ENCODE measurements at places on chromosomes 3 and 15. TPM values are rescaled to one million over a fixed set of nuclear protein-coding genes. Genes with fewer than 3 reads are reported as not detected.

DNA sequence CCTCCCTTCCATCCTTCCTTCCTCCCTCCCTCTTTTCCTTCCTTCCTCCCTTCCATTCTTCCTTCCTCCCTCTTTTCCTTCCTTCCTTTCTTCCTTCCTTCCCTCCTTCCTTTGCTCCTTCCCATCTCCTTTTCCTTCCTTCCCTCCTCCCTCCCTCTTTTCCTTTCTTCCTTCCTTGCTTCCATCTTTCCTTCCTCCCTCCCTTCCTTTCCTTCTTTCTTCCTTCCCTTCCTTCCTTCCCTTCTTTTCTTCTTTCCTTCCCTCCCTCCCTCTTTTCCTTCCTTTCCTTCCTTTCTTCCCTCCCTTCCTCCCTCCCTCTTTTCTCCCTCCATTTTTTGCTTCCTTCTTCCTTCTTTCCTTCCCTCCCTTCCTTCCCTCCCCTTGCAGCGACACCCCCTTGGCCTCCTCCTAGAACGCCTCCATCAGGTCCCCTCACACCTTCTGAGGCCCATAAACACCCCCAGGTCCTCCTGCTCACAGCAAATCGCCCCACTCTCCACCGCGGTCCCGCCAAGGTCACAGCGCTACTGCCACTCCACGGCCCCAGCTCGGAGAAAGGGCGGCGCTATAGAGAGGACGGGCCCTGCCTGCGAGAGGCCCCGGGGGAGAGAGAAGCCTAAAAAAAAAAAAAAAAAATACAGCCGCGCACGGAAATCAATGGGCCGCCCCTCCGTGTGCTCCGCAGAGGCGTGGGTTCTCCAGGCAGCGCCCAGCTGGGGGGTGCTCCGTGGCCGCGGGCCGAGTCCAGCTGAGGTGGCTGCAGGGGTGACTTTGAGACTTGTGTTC is 328.2 kb downstream of the OCA2 start:
- DNase-seq = no peak
- H3K27ac ChIP-seq = no peak overlapping the region
- H3K27me3 ChIP-seq = no peaks in the 10 kb centered on the region
- H3K4me3 ChIP-seq = no peak overlapping the region
- H3K4me1 ChIP-seq = no peaks in the 10 kb centered on the region

- H3K36me3 ChIP-seq = no peaks in the 10 kb centered on the region
- H3K27ac ChIP-seq = no peak overlapping the region
- H3K27me3 ChIP-seq = no peaks in the 10 kb centered on the region
- no peak for DNase-seq
Observed at GRCh38 chr3:126422571-126423091, 27.9 kb downstream of the CFAP100 start.

- H3K4me1 ChIP-seq = no peaks in the 10 kb centered on the region
- H3K27me3 ChIP-seq = no peaks in the 10 kb centered on the region
- no peak overlapping the region for H3K4me3 ChIP-seq
- H3K36me3 ChIP-seq = no peaks in the 10 kb centered on the region
Observed at GRCh38 chr3:105967117-105967516, 98.3 kb upstream of the CBLB start.

- H3K4me3 ChIP-seq = no peak overlapping the region
- peak overlapping the region; percentile 46 for H3K27ac ChIP-seq
- no peaks in the 10 kb centered on the region for H3K36me3 ChIP-seq
Observed at GRCh38 chr15:29832709-29833108, 10.4 kb upstream of the TJP1 start.

DNA sequence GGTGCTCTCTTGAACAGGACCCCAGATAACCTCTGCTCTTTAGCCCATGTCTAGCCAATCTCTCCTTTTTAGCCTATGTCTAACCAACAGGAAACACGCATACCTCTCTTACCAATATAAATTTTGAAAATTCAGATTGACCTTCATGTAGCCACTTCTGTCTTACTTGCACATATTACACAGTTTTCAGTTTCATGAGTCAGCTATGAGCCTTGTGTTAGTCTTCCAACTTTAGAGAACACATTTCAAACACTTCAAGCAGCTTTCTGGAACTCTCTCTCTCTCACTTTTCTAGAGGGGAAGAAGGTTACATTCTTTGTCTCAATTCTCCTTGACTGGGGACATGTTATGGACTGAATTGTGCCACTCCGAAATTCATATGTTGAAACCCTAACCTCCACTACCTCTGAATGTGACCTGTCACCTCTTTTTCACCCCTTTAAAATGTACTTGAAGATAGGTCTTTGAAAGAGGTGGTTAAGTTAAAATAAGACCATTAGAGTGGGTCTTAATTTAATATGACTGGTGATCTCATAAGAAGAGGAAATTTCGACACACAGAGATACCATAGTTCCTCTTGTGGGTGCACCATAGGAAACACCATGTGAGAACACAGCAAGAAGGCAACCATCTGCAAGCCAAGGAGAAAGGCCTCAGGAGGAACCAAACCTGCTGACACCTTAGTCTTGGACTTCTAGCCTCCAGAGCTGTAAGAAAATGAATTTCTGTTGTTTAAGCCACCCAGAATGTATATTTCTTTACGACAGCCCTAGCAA is 480.3 kb upstream of the ALCAM start:
- H3K36me3 ChIP-seq = no peaks in the 10 kb centered on the region
- no peak overlapping the region for H3K27ac ChIP-seq
- no peak overlapping the region for H3K4me3 ChIP-seq
- H3K4me1 ChIP-seq = no peaks in the 10 kb centered on the region

DNA sequence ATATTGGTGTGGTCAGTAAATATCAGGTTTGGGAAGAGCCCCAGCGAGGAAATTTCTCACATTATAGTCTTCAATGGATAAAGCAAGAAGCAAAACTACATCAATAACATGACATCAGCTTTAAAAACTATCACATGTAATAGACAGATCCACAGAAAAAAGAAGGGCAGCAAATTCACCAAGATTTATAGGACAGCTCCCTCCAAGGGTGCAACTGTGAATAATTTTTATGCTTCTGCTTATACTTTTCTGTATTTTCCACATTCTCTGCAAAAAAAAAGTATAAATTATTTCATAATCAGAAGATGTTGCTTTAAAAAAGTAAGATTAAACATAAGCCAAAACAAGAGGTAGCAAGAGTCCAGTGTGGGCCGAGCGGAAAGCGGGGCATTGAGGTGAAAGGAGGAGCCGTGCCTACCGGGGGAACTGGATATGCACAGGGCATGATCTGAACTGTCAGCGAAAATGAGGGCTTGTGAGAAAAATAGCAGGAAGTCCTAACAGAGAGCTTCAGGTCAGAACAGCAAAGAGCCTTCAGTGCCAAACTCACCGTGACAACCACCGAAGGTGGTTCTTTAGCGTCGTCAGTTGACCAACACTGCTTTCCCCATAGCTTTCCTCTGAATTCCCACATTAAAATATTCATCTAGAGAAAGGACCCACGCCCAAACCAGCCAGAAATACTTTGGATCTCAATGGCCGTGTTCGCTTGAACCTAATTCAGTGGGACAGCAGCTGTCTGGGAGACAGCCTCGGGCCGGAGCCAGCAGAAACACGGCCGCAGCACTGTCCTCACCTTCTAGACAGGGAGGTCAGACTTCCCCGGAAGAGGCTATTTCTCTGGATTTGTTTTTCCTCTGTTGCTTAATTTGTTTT is 59.8 kb downstream of the FAM174B start:
- no peak overlapping the region for H3K27ac ChIP-seq
- no peak for DNase-seq
- H3K4me3 ChIP-seq = no peak overlapping the region

GRCh38 chr3:147832611-147833010 is 423.4 kb downstream of the ZIC1 start:
- no peak for DNase-seq
- no peaks in the 10 kb centered on the region for H3K27me3 ChIP-seq
- no peak overlapping the region for H3K27ac ChIP-seq
- H3K4me3 ChIP-seq = no peak overlapping the region
- no peaks in the 10 kb centered on the region for H3K36me3 ChIP-seq

UROC1 gene
- not detected for total RNA-seq

TRIM71 gene
- 21.8 TPM for total RNA-seq

TLR9 gene
- total RNA-seq = not detected

DNA sequence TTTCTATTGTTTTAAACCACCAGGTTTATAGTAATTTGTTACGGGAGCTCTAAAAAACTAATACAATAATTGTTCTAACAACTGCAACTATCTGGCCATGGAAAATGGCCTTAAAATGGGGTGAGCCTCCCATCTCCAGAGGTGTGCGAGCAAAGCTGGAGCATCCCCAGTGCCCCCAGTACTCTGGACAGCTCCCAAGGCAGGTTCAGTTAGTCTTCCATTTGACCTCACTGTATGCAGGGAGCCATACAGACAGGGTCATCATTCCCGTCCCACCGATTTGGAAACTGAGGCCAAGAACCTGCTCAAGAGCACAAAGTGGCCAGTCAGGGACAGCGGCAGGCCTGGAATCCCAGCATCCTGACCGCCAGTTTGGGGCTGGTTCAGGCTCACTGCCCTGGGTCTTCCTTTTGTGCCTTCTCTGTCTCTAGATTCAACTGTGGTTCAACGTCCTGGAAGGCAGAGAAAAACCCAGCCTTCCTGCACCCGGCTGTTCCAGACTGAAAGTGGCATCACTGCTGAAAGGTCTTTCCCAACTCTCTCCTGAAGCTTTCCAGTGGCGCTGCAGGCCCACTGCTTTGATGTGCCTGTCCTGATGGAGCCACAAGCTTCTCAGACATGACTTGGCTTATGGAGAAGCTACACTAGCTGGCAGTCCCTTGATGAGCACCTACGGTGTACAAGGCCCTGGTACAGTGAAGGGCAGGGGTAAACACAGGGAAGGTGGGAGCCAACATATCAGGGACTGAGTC is 76.6 kb upstream of the LINGO1 start:
- peaks cover 3% of the 10 kb centered on the region for H3K27me3 ChIP-seq
- no peak overlapping the region for H3K27ac ChIP-seq
- peak; percentile 29 for DNase-seq
- H3K36me3 ChIP-seq = no peaks in the 10 kb centered on the region

- H3K4me3 ChIP-seq = no peak overlapping the region
- no peaks in the 10 kb centered on the region for H3K4me1 ChIP-seq
- H3K27ac ChIP-seq = no peak overlapping the region
- DNase-seq = no peak
- H3K36me3 ChIP-seq = no peaks in the 10 kb centered on the region
- H3K27me3 ChIP-seq = no peaks in the 10 kb centered on the region
Observed at GRCh38 chr3:18149386-18149785, 275.8 kb downstream of the SATB1 start.

PRSS50 gene
- 4.1 TPM for total RNA-seq

TBC1D2B gene
- total RNA-seq = 16.5 TPM

DNA sequence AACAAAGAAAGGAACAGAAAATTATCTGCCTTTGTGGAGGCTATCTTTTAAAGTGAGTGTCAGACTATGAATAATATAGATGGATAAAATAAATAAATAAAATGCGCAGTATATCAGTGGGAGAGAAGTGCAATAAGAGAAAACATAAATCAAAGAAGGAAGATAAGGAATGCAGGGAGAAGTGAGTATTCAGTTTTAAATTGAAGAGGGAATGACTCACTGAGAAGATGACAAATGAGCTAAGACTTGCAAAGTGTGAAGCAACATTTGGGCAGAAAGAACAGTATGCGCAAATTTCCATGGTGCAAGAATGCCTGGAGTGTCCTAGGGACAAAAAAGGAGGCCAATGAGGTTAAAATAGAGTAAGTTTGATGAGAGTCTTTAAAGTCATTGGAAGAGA is 1300.1 kb upstream of the ALCAM start:
- no peaks in the 10 kb centered on the region for H3K27me3 ChIP-seq
- H3K4me1 ChIP-seq = peaks cover 7% of the 10 kb centered on the region
- no peak for DNase-seq
- no peaks in the 10 kb centered on the region for H3K36me3 ChIP-seq
- no peak overlapping the region for H3K27ac ChIP-seq

DNA sequence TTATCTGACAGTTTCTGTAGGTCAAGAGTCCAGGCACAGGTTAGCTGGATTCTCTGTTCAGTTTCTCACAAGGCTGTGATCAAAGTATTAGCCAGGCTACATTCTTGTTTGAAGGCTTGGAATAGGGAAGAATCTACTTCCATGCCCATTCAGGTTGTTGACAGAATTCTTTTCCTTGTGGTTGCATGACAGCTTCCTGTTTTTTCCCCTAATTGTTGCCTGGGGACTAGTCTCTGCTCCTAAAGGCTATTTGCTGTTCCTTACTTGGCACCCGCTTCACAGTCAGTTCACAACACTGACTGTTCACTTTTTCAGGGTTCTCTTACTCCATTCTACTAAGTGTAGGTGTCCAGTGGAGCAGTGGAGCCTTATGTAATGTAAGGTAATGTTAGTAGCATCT is 115.4 kb upstream of the GBE1 start:
- H3K27me3 ChIP-seq = no peaks in the 10 kb centered on the region
- no peak overlapping the region for H3K4me3 ChIP-seq
- no peak for DNase-seq
- H3K4me1 ChIP-seq = no peaks in the 10 kb centered on the region
- no peak overlapping the region for H3K27ac ChIP-seq

GRCh38 chr15:33517944-33518343 is 207.2 kb downstream of the RYR3 start:
- no peak overlapping the region for H3K4me3 ChIP-seq
- no peaks in the 10 kb centered on the region for H3K4me1 ChIP-seq
- H3K27ac ChIP-seq = no peak overlapping the region
- H3K36me3 ChIP-seq = no peaks in the 10 kb centered on the region

All from cardiac muscle cell (in vitro differentiated cells and primary cell).